ENCODE measurements at places on chromosomes 1 and 21. TPM values are rescaled to one million over a fixed set of nuclear protein-coding genes. Genes with fewer than 3 reads are reported as not detected.

DNA sequence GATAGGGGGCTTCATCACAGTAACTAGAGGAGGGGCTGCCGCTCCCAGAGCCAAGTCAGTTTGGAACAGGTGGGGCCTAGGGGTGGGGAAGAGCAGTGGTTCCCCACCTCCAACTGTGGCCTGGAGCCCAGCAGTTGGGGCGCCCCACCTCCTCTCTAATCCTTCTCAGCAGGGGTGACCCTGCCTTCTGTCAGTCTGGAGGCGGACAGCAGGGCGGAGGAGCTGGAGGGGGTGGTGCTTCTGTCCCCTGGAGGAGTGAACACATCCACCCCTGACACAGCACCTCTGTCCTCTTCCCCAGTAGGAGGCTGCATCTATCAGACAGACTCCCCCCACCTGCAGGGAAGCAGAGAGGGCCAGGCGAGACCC is 73.8 kb downstream of the MRPL37 start:
- peaks cover 83% of the 10 kb centered on the region for H3K4me1 ChIP-seq
- H3K4me3 ChIP-seq = peak overlapping the region; percentile 5

DNA sequence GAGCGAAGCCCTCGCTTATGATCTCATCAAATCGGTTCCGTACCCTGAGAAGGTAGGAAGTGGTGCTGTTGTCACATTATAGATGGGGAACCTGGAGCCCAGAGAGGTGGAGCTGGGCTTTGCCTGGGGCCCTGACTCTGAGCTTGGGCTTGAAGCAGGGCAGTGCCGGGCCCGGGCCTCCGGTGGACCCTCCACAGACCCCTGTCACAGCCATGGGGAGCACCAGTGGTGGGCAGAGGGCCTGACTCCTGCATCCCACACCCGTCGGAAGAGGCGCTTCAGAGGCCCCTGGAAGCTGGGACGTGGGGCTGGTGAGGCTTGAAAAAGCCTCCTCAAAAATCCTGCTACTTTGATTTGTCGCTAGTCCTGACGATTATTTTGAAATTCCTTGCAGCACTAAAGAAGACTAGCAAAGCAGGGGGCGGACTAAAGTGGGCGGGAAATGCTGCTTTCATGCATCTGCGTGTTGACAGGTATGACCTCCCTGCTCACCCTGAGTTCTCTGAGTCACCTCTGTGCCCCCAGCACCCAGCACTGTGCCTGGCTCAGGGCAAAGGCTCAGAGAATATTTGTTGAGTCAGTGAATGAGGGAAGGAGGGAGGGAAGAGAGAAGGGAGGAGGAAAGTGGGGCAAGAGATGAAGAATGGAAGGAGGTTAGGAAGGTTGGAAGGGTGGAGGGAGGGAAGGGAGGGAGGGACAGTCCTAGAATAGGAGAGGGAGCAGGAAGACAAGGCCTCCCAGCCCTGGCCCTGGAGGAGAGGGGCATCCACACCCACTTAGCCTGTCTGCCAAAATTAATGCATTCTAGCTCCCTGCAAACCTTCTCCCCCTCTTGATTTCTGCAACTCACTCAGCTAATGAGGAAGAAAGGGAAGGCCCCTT is 262.8 kb upstream of the VAMP3 start:
- no peak overlapping the region for H3K27ac ChIP-seq
- H3K4me1 ChIP-seq = peaks cover 18% of the 10 kb centered on the region
- H3K4me3 ChIP-seq = no peak overlapping the region
- no peak for DNase-seq

GRCh38 chr21:25466470-25466869 is 140.8 kb downstream of the MRPL39 start:
- H3K27me3 ChIP-seq = no peaks in the 10 kb centered on the region
- DNase-seq = no peak
- H3K4me1 ChIP-seq = no peaks in the 10 kb centered on the region

- no peak for DNase-seq
- no peaks in the 10 kb centered on the region for H3K27me3 ChIP-seq
- H3K4me1 ChIP-seq = no peaks in the 10 kb centered on the region
- H3K27ac ChIP-seq = no peak overlapping the region
- H3K36me3 ChIP-seq = peaks cover 8% of the 10 kb centered on the region
Observed at GRCh38 chr1:17700945-17701810, 54.0 kb upstream of the ACTL8 start.

DNA sequence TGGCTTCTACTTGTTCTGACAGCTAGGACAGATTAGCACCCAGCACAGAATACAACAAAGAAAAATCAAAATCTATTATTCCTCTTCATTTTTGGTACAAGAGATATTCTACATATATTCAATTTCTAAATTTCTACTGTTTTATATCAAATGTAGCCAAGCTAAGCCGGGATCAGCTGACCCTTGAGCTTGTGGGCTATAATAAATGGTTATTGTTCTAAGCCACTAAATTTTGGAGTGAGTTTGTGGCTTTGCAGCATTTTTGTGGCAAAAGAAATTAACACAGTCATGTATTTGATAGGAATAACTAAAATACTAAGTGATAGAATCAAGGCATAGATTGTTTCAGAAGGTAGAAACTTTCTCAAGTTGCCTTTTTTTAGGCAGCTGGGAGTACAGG is 50.7 kb downstream of the APP start:
- no peak overlapping the region for H3K27ac ChIP-seq
- H3K4me1 ChIP-seq = peaks cover 38% of the 10 kb centered on the region
- H3K4me3 ChIP-seq = no peak overlapping the region
- DNase-seq = no peak
- no peaks in the 10 kb centered on the region for H3K27me3 ChIP-seq
- H3K36me3 ChIP-seq = no peaks in the 10 kb centered on the region

DNA sequence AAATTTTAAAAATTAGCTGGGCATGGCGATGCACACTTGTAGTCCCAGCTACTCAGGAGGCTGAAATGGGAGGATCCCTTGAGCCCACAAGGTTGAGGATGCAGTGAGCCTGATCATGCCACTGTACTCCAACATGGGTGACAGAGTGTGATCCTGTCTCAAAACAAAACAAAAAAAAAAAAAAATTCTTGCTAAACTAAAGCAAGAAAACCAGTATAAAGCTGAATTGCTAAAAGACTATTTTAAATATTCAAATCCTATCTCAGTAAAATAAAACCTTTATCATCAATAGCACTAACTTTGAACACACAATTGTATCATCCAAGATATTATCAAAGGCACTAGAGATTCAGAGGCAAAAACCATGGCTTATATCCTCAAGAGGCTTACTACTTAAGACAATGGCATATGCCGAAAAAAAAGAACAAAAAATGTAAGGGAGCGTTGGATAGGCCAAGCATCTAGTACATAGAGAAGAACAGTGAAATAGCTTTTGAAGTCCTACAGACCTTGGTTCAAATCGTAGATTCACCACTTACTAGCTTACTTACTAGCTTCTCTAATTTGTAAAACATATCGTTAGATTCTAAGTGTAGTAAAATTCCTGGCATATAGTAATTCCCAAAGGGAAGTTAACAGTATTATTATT is 3.6 kb downstream of the EPS15 start:
- no peaks in the 10 kb centered on the region for H3K36me3 ChIP-seq

DNA sequence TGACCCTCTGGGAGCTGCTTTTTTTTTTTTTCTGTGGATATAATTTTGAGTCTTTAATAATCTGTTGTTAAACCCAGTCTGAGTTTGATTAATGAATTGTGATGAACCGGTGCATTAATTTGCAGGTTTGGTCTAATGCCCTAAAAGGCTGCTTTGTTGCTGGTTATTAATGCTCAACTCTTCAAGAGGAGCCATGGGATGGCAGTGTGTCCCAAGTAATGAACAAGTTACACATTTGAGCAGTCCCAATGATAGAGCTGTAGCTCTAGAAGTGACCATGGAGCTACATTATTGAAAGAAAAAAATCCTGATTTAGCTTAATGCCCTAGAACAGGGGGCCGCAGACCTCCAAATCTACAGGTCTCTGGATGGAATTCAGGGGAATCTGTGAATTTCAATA is 53.1 kb downstream of the RWDD3 start:
- no peak overlapping the region for H3K27ac ChIP-seq
- no peak overlapping the region for H3K4me3 ChIP-seq
- no peaks in the 10 kb centered on the region for H3K4me1 ChIP-seq
- no peaks in the 10 kb centered on the region for H3K27me3 ChIP-seq

GRCh38 chr1:80385650-80386049 is 1379.1 kb upstream of the ADGRL4 start:
- H3K27ac ChIP-seq = no peak overlapping the region
- no peaks in the 10 kb centered on the region for H3K36me3 ChIP-seq
- no peaks in the 10 kb centered on the region for H3K4me1 ChIP-seq
- no peak overlapping the region for H3K4me3 ChIP-seq
- no peak for DNase-seq

DNA sequence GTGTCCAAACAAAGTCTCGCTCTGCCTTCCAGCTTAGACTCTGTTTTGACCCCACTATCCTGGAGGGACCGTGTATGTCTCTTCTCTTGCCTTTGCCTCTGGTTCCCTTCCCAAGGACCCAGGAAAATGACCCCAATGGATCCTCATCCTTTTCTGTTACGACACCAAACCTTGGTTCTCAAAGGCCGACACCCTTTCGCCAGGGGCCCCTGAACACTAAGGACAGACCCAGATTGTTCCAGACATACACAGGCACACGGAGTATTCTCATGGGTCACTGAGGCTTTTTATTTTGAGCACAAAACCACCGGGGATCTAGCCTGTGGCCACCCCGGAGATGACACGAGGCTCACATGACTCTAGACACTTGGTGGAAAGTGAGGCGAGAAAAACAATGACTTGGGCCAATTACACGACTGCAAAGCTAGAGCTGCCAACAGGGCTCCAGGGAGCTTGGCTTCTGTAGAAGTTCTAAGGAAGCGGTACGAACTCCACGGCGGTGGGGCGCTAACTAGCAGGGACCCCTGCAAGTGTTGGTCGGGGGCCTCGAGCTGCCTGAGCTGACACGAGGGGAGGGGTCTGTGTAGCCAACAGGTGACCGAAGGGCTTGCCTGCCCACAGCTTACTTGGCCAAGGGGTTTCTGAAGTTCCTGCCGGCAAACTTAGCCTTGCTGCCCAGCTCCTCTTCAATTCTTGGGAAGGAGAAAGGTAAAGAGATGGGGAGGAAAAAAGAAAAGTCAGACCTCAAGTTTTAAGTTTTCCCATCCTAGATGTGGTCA is 17.6 kb downstream of the ENO1 start:
- H3K4me3 ChIP-seq = no peak overlapping the region
- no peaks in the 10 kb centered on the region for H3K27me3 ChIP-seq
- no peak overlapping the region for H3K27ac ChIP-seq
- H3K4me1 ChIP-seq = no peaks in the 10 kb centered on the region
- DNase-seq = no peak
- peaks cover 64% of the 10 kb centered on the region for H3K36me3 ChIP-seq

DNA sequence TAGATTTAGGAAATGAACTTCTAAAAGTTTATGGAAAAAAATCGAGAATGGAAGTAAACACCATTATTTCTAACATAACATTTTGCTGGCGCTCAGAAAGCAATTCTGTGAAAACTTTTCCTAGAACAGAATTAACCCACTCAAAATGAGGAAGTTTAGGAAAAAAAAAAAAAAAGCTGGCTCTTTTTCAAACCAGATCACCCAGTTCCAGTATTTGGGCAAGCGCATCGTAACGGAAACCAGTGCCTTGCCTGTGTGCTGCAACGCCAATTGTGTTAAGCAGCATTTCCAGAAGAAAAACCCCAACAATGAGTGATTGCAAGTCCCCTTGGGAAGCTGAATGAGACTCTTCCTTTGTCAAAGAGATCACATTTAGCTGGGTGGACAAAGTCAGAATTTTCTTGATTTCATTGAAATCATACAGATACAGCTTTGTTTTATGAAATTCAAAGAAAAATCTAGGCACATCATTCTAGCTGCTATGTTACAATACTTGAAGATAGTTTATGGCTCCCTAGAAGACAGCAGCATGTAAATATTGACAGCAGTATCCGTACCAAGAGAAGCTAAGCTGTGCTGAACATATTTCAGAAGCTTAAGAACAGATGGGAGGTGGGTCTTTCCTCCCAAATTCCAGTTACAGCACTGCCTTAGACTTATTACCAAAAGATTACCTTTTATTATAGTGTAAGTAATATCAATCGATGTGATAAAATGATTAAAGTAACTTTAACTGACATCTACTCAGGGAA is 113.4 kb downstream of the ERG start:
- no peak overlapping the region for H3K27ac ChIP-seq
- H3K27me3 ChIP-seq = no peaks in the 10 kb centered on the region
- H3K4me1 ChIP-seq = no peaks in the 10 kb centered on the region
- H3K36me3 ChIP-seq = no peaks in the 10 kb centered on the region
- H3K4me3 ChIP-seq = no peak overlapping the region

RGL1 gene
- 34.6 TPM for total RNA-seq

UBE2U gene
- total RNA-seq = not detected

FCGR1A gene
- 0.55 TPM for total RNA-seq

SYTL1 gene
- total RNA-seq = not detected

AMY1C gene
- total RNA-seq = not detected

ADAMTS5 gene
- 16.8 TPM for total RNA-seq

CFAP45 gene
- total RNA-seq = 0.81 TPM

Measured in sigmoid colon (tissue), 7 donors.